Activated CD4-positive, alpha-beta T cell treated with anti-CD3 and anti-CD28 coated beads, Interleukin-2, amount 50 U/mL, for 1 hour (primary cell): ENCODE measurements at places on chromosomes 2 and 18.

- no peak for DNase-seq
Measured at GRCh38 chr2:167987026-167987425, 260.4 kb downstream of the STK39 start.

GRCh38 chr2:236093134-236093533 is 75.1 kb downstream of the GBX2 start:
- DNase-seq = no peak

DNA sequence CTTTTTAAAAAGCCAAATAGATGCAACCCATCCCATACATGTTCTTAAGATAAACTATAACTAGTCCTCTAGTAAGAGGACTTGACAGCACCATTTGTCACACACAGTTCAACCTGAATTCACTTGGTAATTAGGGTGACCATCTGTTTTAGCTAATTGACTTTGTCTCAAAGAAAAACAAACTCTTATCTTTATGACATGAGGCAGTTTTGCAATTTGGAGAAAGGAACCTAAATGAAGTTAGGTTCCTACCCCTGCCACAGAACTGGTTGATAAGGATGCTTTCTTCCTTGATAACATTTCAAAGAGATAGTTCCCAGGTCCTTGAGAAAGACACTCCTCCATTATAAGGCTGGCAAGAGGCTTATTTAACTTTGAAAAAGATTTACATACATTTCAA is 57.4 kb upstream of the LRRTM1 start:
- DNase-seq = no peak

- DNase-seq = no peak
Measured at GRCh38 chr2:158395166-158395565, 61.4 kb downstream of the CCDC148 start.

DNA sequence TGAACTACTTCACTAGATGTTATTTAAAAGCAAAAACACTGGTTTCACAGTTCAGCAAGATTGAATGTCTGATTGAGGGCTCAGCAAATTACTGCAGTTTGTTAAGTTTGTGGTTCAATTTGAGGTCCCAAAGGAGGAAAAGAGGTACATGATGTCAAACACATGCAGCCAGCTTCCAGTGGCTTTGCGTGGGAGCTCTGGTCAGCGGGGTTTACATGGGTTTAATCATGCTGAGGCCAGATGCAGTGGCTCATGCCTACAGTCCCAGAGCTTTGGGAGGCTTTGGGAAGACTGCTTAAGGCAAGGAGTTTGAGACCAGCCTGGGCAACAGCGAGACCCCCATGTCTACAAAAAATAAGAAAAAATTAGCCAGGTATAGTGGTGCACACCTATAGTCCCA is 111.5 kb downstream of the MAPK4 start:
- DNase-seq = no peak

DNA sequence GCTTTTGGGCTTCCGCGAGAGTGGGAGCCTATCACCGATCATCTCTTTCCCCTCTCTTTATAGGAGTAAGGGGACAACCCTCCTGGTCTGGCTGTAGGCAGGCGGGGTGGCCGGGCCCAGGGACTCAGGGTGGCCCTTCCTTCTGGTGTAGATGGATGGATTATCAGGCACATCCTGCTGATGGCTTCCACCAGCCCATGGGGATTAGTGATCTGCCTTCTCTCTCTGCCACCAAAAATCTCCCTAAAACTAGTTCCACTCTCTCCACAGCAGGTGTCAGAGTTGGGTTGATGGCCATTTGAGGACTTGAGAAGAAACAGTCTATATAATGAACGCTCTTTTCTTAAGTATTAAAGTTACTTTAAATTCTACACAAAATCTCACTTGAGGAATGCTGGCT is 37.4 kb downstream of the NCK2 start:
- DNase-seq = no peak

- DNase-seq = no peak
Measured at GRCh38 chr2:8622924-8623465, 58.9 kb upstream of the ID2 start.

- DNase-seq = no peak
Measured at GRCh38 chr18:48090702-48091101, 160.2 kb upstream of the SMAD2 start.

DNA sequence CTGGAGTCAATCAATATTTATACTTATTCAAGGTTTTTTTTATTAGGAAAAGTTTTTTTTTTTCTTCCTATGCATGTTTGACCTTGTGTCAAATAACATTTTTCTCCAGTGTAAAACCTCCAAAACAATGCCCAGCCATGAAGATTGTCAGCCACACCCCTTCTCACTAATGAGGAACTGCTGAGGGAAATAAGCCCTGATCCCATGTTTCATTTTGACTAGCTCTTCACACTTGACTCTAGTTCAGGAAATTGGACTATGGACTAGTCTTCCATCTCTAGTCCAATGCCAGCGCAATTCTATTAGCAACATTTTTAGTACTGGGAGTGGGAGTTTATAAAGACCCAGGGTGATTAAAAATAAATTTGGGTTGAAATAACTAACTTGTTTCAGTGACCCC is 275.6 kb upstream of the CXCR4 start:
- no peak for DNase-seq

DNA sequence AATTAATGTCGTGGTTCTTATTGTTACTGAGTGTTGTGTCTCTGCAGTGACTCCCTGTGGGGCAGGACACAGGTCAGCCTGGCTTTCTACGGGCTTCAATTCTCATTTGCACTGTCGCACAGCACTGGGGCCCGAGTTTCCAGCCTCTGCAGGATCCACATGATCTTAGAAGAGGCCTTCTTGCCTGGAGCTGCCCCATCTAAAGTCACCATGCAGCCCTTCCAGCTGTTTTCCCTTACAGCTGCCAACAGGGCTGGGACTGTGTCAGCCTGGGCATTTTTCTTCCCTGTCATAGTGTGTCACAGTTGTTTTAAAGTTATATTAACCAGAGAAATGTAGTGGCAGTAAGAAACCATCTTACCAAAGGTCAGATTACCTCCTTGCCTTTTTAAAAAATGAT is 27.0 kb downstream of the FHL2 start:
- DNase-seq = no peak

DNA sequence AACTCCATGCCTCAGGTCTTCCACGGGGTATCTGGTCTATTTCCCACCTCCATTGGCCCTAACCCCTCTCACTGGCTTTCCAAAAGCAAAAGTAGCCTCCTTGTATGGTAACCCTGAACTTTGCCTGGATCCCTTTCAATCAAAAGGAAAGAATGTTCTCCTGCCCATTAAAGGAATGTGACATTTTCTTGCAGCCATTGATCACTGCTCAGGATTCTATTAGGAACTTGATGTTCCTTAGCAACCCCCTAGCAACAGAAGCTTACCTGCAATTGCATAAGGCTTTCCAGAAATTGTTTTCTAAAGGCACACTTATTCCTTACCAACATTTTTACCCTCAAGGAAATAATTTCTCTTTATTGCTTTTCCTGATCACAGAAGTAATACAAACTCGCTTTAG is 91.4 kb upstream of the AGAP1 start:
- no peak for DNase-seq

DNA sequence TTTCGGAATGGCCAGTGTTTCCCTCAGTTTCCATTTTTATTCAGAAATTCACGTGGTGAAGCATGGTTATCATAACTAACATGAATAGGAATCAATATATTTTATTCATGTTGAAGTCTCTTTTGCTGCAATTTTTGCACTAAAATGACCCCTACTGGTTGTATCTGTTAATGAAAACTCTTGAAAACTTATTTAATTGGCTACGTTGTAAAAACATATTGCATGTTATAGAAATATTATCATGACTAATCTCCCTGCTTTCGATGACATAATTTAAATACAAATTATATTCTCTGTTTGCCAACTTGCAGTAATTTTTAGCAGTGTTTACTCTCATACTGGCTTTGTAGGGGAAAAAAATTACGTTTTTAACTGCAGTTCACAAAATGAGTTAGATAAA is 3.5 kb downstream of the CRIM1 start:
- DNase-seq = no peak
